Activated naive CD4-positive, alpha-beta T cell (primary cell): ENCODE measurements at places on chromosomes 4 and X.

DNA sequence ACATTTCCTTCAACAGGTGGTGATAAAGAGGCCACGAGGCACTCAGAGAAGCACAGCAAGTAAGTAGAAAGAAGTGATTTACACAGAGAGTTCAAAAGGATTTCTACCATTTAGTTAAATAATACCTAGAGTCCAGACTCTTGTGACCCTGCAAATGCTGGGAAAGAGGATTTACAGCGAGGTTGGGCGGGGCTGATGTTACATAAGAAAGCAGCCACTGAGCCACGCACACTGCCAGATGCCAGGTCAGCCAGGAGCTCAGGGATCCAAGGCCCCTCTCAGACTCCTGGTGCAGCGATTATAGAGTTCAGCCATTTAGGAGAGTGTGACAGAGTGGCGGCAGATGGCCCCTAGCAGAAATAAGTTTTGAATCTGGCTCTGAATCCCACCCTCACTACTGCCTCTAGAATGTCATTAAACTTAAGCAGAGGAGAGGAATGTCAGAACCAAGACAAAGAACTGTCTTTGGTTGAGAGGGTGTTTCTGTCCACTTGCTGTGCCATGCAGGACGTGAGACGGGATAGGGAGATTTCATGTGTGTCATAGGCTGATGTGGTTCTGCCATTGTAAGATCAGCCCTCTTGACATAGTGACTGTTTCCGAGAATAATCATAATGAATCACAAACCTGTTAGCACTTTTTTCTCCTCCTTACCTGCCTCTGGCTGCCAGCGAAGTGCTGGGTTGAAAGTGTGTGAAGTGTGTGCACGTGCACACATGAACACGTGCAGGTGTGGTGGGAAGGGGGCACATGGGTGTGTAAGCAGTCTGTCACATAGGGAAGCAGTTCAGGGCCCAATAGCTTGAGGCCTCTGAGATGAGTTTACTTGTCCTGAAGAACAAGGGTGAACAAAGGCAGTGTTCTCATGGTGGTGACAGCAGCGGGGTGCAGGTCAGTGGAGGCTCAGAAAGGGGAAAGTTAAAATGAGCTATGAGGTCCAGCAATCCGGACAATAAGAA is 50.1 kb downstream of the MFAP3L start:
- DNase-seq: no peak

- no peak for DNase-seq
Observed at GRCh38 chrX:121504153-121504552, 456.7 kb downstream of the GLUD2 start.

DNA sequence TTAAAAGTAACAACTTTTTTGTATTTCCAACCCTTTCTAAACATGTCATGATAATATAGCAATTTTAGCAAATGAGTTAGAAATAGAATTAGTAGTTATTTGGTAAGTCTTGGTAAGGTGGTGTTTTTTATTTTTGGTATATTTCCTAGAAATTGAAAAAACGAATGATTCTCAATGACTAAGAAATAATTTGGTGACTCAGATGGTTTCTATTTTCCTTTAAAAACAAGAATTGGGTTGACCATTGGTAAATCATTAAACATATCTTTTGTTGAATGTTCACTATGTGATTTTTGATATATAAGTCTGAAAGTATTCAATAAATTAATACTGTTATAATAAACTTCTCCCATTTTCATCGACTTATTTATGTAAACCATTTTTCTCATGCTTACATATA is 206.2 kb upstream of the BANK1 start:
- no peak for DNase-seq

- no peak for DNase-seq
Observed at GRCh38 chrX:17735406-17735805, 1.9 kb upstream of the SCML1 start.

DNA sequence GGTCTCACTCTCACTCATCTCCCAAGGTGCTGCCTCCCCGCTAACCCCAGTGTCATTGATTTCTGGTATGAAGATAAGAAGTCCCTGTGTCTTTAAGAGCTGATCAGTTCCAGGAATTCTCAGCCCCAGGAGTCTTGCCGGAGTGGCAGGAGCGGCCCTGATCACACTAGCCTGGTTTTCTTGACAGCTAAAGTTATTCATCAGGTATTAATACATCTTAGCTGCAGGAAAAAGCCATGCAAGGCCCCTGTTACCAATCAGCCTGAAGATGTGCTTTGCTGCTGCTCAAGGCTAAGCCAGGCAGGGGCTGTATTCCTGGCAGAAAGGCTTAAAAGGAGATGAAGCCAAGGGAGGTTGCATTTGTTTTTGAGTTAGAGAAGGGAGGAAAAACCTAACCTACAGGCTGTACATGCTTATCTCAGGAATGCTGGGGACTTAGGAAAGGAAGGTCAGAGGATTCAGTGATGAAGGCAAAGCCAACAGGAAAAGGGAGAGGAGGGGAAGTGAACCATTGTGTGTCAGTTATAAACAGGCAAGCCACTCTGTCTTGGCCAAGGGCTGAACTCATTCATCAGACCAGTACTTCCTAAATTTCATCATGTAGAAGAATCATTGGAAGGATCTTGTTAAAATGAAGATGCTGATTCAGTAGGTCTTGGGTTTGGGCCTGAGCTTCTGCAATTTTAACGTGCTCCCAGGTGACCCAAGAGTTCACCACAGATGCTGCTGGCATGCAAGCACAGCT is 8.6 kb downstream of the SRPX start:
- DNase-seq: no peak

- DNase-seq: no peak
Observed at GRCh38 chr4:36024901-36025660, 219.2 kb downstream of the ARAP2 start.

DNA sequence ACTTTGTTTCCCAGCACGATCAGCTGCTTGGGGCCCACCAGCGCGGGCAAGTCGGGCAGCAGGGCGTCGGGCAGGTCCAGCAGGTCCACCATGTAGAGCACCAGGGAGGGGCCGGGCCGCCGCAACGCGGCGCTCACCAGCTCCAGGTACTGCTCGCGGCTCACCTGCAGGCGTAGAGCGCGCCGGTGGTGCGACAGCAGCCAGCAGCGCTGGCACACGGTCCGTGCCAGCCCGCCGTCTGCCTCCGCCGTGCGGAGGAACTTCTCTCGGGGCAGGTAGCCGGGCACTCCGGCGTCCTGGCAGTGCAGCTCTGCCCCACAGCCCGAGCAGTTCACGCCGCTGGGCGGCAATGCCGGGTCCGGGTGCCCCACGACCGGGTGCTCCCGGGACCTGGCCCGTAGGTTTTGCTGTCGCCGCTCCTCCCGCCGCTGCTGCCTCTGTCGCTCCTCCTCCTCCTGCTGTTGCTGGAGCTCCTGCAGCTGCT is 527 bp downstream of the NOA1 start:
- peak; percentile 22 for DNase-seq

- no peak for DNase-seq
Observed at GRCh38 chr4:110619463-110620247, 3.2 kb downstream of the PITX2 start.

- DNase-seq: no peak
Observed at GRCh38 chr4:107894138-107894603, 37.2 kb upstream of the CYP2U1 start.

DNA sequence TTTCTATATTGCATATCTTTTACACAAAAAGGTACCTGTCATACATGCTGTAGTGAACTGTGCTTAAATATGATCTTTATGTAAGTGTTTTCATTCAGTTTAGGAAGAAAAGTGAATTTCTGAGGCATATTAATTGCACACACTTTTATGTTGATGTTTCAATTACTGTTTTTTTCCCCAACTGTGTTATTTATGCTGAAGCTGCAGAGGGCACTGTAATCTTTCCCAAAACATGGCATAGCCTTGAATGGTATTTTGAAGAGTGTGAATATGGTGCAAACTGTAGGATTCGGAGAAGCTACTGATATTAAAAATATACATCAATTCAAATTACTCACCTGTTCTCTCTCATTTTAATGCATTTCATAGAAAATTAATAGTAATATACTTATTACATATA is 6.0 kb upstream of the CENPE start:
- no peak for DNase-seq

GRCh38 chr4:173527103-173527891 is 2.7 kb downstream of the HAND2 start:
- no peak for DNase-seq

DNA sequence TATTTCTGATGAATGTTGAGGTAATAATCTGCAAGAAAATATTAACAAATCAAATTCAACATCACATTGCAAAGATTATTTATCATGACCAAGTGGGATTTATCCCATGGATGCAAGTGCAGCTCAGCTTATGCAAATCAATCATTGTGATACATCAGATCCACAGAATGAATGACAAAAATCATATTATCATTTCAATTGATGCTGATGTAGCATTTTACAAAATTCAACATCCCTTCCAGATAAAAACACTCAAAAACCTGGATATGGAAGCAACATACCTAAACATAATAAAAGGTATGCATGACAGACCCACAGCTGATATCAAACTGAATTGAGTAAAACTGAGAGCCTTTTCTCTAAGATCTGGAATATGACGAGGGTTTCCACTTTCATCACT is 1915.4 kb downstream of the ARAP2 start:
- DNase-seq: no peak

GRCh38 chrX:69317721-69318120 is 152.5 kb upstream of the PJA1 start:
- DNase-seq: no peak

DNA sequence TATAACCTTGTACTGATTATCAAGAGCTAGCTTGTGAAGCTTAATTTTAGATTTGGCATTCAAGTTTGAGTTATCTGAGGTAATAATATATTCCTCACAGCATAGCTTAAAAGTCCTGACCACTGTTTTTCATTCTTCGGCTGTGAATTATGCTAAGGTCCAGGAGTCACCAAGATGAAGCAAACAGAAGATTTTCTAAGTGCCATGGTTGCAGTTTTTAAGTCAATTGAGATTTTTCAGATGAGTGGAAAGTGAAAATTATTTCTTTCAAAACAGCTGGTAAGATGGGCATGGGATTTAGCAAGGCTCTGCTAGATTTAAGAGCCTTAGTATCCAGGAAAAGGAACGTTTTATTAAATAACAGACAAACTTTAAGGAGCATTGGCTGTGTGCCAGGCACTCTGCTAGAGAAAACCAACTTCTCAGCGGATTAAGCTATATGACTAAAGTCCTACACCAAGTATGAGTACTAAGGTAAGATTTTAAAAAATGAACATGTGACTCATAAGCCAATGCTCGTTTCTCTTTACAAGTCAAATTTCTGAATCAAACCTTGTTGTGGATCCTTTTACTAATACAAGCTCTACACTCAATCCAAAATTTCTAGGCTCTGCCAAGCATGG is 149.9 kb upstream of the IL15 start:
- DNase-seq: no peak

GRCh38 chr4:152785639-152786615 is 6.2 kb downstream of the ARFIP1 start:
- DNase-seq: no peak

DNA sequence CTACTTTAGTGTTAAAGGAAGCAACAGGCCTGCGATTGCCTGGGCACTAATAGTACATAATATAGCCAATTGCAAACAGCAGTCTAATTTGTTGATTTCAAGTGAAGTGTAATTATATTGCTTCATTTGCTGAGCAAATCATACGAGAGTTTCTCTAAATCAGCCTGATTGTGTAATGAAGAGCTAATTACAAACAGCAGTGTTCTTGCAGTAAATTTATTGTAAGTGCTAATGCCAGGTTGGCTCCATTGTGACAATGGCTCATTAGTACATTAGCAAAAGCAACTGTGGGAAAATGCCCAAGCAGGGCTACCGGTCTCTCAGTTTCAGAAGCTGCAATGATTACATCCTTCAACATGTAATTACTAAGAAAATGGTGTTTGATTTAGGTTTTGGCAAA is 591.5 kb downstream of the GALNTL6 start:
- no peak for DNase-seq

DNA sequence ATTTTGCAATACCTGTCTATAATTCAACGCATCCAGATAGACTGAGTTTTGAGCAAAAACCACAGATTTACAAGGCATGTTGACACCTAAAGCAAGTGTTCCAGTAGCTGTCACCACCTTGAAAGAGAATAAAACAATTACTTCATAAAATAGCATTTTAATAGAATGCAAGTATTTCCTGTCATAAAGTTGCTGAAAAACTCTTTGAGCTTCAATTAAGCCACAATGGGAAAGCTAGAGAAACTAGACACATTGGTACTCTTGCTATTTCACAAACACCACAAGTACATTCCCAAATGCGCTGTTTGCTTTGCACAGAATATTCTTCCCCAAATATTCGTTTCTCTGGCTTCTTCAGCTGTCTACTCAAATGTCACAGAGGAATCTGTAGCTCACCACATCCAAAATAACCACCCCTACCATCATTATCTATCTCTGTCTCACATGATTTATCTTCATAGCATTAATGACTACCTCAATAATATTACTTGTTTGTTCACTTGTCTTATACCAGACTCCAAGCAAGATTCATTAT is 70.3 kb downstream of the DDX60 start:
- no peak for DNase-seq

GRCh38 chr4:26330186-26330787 is 9.5 kb downstream of the RBPJ start:
- no peak for DNase-seq

- no peak for DNase-seq
Observed at GRCh38 chrX:7996414-7996813, 69.2 kb upstream of the PNPLA4 start.

DNA sequence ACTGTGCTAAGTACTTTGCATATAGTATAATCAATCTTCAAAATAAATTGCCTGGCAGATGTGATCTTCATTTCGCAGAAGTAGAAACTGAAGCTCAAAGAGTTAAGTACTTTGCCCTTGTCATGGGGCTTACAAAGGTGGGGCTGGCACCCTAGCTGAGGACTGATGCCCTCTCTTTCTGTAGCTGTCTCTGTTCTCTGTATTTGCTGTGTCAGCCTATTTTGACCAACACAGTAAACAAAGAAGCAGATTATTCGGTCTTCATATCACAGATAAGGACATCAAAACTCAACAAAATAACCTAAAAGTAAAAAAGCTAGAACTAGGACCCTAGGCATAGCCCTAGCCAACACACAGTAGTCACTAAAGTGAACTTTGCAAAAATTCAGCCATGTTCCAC is 570.5 kb upstream of the TENM3 start:
- DNase-seq: no peak

DNA sequence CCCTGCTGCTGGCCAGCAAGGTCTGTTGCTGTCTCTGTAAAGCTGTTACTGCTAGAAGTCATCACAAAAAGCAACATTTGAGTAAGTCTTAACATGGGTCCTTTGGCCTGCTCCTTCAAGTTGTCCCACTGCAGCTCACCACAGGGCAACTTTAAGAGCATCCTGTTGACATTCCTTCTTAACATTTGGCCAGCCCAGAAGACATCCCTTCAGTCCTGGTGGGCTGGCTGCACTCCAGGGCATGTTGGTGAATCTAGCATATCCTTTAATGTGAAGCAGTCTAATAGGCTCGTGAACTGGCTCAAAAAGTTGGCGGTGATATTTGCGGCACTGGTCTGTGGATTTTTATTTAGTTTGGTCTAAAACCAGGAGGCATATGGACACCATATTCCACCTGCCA is 92.2 kb upstream of the MAML3 start:
- no peak for DNase-seq

GRCh38 chr4:85854546-85854945 is 379.6 kb downstream of the ARHGAP24 start:
- DNase-seq: no peak
